GM12878 (cell line): ENCODE measurements at places on chromosomes 6 and 20.

- peak; percentile 26 for DNase-seq
Measured at GRCh38 chr20:39800548-39800947, 838.4 kb downstream of the DHX35 start.

- DNase-seq, result no peak
Measured at GRCh38 chr6:7449018-7449417, 59.4 kb downstream of the RIOK1 start.

- peak; percentile 7 for DNase-seq
Measured at GRCh38 chr6:122381494-122382265, 17.8 kb upstream of the HSF2 start.

GRCh38 chr6:39197521-39197920 lies 31.8 kb downstream of the KCNK5 start:
- no peak for DNase-seq

DNA sequence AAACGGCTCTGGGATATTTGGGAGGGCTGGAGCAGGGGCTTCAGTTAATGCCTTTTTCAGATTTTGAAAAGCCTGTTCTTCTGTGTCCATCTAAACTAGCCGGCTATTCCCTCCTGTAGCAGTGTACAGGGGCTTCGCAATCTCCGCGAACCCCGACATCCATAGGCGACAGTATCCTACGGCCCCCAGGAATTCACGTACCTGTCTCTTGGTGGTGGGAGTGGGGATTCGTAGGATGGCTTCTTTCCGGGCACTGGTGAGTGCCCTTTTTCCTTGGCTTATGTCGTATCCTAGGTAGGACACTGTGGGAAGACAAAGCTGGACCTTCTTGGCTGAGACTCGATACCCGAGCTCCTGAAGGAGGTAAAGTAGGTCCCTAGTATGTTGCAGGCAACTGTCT lies 153.1 kb downstream of the TRIM27 start:
- no peak for DNase-seq

DNA sequence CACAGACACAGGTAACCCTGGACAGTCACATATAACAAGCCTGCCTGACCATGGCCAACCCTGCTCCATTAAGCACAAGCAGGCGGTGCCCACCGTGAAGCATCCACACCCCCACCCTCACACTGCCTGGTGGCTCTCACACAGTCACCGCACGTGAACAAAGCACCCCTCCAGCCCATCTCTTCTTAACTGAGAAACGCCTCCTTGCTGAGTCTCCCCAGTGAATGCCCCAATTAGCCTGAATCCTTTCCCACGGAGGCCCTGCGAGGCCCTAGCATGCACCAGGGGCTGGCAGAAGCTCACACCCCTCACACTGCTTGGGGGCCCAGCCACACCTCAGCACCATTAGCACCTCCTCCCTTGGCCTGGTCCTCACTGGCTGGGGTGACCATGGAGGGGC lies 72.3 kb downstream of the GRM4 start:
- no peak for DNase-seq

DNA sequence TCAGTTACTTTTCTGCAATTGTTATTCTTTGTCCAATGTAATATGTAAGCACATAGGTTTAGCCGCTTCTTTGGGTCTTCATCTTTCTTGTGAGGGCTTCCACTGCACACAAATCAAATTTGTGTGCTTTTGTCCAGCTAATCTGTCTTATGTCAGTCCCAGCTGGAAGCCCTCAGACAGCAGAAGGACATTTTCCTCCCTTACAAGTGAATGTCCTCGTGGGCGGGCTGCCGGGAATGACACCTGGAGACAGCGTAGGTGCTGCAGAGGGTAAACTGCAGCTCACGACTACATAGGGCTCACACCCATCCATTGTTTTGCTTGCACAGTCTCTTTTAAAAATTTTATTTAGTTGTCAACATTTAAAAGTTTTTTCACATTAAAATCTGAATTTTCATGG lies 24.6 kb upstream of the PPP1R14C start:
- no peak for DNase-seq

DNA sequence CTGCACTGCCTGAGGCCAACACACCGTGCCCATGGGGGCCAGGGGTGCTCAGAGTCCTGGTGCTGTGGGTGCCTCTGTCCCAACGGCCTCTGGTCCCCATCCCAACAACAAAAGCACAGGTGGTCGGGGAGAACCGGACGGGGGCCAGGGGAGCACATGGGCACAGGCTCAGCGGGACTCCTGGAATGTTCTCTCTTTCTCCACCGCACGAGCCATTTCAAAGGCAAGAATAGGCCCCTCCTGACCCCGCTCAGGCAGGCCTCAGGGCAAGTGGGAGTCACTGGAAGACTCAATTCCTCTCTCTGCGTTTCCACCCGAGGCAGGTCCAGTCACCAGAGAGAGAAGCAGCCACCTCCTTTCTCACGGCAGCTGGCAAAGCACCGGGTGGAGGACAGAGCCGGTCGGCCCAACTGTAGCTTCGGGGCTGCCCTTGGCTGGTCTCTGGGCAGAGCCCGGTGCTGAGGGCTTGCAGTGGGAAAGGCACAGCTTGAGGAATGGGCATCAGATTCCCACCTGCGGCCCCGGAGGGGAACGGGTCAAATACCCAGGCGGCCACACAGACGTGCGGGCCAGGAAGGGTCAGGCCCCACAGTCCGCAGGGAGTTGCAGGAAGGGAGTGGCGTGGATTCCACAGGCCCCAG lies 55.2 kb downstream of the KCNQ2 start:
- DNase-seq, result no peak

DNA sequence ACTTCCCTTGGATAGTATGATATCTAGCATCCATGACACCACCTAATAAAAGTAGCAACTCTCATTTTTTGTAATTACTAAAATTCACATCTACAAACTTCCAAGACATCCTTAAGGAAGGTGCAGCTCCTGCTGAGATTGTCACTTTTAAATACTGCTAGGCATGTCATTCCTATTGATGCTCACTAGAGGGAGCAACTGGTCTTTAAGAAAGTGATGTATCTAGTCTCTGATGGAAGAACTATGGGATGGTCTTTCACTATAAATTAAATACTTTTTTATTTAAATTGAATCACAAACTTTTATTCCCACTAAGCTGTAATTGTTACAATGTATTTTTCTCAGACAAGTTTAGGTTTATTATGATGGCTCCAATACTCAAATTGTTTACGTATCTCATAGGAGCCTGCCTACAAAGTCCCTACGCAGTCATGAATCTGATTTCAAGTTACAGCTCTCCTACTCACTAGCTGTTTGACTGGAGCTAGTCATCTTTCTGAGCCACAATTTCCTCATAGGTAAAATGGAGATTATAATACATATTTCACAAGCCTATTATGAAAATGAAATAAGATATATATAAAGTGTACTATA lies 8.1 kb upstream of the TSPYL1 start:
- DNase-seq, result no peak

DNA sequence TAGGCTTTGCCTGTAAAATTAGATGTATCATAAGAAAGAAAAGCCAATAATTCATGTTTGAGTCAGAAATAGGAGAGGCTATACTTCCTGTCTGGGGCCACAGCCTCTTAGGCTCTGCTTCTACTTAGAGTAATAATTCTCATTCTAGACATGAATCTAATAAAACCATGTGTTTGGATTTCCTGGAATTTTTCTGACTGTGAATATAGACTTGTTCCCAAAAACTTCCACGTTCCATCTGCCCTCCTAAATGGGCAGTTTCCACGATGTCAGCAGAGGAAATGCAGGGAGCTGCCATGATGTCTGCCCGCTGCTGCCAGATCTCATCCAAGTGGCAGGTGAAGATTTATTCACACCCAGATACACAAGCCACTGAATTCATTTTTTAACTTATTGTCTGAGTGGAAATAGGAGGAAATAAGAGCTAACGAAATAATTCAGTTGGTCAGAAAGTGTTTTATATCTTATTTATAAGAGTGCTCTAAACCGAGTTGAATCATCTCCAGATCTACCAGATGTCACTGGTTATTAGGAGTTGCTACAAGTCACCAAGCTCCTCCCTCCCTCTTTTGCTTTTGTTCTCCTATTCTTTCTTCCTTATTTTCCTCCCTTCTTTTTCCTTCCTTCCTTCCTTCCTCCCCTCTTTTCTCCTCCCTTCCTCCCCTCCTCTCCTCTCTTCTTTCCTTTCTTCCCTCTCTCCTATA lies 69.3 kb downstream of the ALDH8A1 start:
- no peak for DNase-seq

DNA sequence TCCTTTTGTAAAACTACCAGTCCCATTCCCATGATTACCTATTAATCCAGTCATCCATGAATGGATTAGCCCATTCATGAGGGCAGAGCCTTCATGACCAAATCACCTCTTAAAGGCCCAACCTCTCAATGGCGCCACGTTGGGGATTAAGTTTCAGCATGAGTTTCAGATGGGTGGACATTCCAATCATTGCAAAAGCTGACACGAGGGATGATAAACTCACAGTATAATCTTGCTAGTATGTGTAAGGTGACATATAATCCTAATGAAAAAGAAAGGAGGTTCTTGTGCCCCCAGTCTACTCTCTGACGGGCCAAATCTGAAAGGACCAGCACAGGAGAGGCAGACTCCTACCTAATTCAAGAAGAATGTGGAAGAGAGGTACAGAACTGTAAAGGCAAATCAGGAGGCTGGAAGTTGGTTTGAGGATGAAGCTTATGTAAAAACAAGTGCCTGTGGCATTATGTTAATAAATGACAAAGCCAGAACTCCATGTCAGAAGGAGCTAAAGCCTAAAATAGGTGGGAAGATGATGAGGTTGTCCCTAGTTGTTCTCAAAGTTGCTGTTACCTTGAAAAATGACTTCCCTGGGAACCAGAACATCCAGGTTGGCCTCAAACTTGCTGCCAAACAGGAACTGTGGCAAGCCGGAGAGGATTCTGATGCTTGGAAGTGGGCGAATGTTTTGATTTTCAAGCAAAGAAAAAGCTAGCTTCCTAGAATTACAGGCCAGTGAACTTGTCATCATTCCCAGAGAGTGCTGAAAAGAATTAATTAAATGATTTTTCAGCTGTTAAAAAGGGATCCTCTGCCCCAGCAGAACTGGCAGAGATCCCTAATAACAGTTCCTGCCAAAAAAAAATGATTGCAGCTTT lies 106.5 kb upstream of the TIAM2 start:
- no peak for DNase-seq
